ENCODE measurements at places on chromosomes 16 and 17. TPM values are rescaled to one million over a fixed set of nuclear protein-coding genes. Genes with fewer than 3 reads are reported as not detected.

The TBX6 gene
- total RNA-seq, result 3.9 TPM

The DHX58 gene
- 39.6 TPM for total RNA-seq

DNA sequence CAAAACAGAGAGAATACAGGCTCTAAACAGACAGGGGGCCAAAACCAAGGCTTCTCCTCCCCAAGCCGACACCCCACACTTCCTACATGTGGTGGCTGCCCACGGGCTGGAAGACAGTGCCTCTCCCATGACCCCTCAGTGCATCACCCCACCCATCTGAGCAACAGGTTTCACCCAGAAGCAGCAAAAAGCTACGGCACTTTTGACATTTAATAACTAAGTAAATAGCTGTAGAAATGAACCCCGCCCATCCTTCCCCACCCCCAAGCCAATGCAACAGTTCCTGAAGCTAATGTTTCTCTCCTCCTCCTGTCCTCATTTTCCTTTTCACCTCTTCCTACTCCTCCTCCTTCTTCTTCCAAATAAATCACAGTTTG, 9.9 kb upstream of the SOX9 start:
- no peak for DNase-seq

- DNase-seq, result no peak
These were observed 70.2 kb downstream of the HIC1 start for GRCh38 chr17:2125013-2125535.

GRCh38 chr17:19876529-19877161, 8.9 kb upstream of the ULK2 start:
- no peak for DNase-seq

The SBK1 gene
- 2.0 TPM for total RNA-seq

GRCh38 chr16:75627851-75628250, 4.8 kb upstream of the ADAT1 start:
- DNase-seq, result no peak

GRCh38 chr16:499924-500323, 27.6 kb upstream of the CAPN15 start:
- DNase-seq, result no peak

- no peak for DNase-seq
These were observed 34.8 kb upstream of the FBXO47 start for GRCh38 chr17:39001703-39002637.

The ZFP3 gene
- total RNA-seq, result 0.73 TPM

- DNase-seq, result no peak
These were observed 39.5 kb upstream of the CIBAR2 start for GRCh38 chr16:85151603-85152413.

The TBC1D3E gene
- not detected for total RNA-seq

The MFAP4 gene
- not detected for total RNA-seq

The WDR81 gene
- 13.4 TPM for total RNA-seq

GRCh38 chr16:15459791-15460190, 25.4 kb downstream of the BMERB1 start:
- no peak for DNase-seq

- DNase-seq, result no peak
These were observed 10.4 kb upstream of the GNA13 start for GRCh38 chr17:65066901-65067300.

DNA sequence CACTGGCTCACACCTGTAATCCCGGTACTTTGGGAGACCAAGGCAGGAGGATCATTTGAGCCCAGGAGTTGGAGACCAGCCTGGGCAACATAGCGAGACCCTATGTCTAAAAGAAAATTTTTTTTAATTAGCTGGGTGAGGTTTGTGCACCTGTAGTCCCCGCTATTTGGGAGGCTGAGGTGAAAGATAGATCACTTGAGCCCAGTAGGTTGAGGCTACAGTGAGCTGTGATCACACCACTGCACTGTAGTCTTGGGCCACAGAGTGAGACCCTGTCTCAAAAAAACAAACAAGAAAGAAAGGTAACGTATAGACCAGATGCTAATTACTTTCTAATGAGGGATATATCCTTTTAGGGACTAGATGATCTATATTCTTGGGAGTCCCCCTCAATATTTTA, 8.1 kb downstream of the NOL11 start:
- no peak for DNase-seq

DNA sequence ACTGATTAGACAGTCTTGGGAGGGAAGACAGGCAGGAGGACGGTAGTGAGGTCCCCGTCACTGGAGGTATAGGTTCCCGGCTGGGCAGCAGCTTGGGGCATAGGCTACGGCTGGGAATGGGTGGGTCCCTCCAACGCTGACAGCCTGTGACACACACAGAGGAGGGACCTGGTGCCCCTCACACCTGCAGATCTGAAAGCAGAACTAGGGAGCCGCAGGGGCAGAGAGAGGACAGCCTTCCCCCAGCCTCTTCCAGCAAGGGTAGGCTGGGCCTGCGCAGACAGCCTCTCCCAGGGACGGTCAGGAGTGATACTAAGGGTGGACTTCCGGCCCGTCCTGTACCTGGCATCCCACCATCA, 2.0 kb downstream of the P2RX1 start:
- no peak for DNase-seq

The PLEKHG4 gene
- 9.5 TPM for total RNA-seq

GRCh38 chr16:28293601-28293960, 1.3 kb downstream of the SBK1 start:
- no peak for DNase-seq

The FBXO31 gene
- total RNA-seq, result 36.0 TPM

DNA sequence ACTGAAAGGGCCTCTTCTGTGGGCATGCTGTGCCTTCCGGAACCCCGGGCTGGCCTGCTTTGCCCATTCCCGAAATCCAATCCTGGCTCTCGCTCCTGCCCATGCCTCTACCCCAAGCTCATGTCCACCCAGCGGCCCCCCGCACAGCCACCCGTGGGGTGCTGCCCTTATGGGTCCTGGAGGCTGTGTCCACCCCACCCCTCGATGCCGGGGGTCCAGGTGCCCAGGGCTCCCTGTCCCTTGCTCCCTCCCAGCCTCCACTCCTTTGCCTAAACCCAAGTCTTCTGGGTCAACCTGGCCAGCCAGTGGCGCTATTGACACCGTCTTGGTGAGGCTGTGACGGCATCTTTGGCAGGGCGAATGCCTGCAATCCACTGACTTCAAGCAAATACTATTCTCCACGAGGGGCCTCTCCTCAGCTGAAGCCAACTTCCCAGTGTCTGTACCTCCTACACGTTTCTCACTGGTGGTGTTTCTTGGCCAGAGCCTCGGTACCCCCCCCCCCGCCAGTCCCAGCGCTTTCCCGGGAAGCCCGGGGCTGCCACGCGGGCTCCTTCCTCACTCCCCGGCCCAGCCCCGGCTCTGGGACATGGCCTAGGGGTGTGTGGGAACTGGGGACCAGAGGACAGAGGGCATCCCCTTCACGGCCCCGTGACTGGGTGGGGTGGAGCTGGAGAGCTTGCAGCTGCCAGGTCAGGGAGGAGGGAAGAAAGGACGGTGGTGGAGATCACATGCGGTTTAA, 12.2 kb upstream of the DUS1L start:
- DNase-seq, result no peak

- no peak for DNase-seq
These were observed 406.6 kb upstream of the EEF2KMT start for GRCh38 chr16:5504064-5504781.

GRCh38 chr16:10335681-10336080, 50.2 kb upstream of the ATF7IP2 start:
- no peak for DNase-seq

GRCh38 chr17:58520843-58521430, 6.5 kb upstream of the MTMR4 start:
- no peak for DNase-seq

DNA sequence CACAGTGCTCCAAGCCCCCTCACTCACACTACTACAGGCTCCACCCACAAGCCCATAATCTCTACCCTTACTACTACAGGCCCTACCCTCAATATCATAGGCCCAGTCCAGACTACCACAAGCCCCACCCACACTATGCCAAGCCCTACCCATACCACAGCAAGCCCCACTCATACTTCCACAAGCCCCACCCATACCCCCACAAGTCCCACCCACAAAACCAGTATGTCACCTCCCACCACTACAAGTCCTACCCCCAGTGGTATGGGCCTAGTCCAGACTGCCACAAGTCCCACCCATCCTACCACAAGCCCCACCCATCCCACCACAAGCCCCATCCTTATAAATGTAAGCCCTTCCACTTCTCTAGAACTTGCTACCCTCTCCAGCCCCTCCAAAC, 13.8 kb downstream of the RIPOR1 start:
- DNase-seq, result no peak

GRCh38 chr17:68577497-68577821, 23.7 kb downstream of the FAM20A start:
- DNase-seq, result no peak

The FBXW10B gene
- total RNA-seq, result 0.18 TPM

GRCh38 chr17:81366648-81367047, 28.6 kb upstream of the BAHCC1 start:
- DNase-seq, result no peak

GRCh38 chr16:49236216-49236615, 45.4 kb downstream of the CBLN1 start:
- no peak for DNase-seq

- no peak for DNase-seq
These were observed 13.4 kb downstream of the PGS1 start for GRCh38 chr17:78391843-78392242.

DNA sequence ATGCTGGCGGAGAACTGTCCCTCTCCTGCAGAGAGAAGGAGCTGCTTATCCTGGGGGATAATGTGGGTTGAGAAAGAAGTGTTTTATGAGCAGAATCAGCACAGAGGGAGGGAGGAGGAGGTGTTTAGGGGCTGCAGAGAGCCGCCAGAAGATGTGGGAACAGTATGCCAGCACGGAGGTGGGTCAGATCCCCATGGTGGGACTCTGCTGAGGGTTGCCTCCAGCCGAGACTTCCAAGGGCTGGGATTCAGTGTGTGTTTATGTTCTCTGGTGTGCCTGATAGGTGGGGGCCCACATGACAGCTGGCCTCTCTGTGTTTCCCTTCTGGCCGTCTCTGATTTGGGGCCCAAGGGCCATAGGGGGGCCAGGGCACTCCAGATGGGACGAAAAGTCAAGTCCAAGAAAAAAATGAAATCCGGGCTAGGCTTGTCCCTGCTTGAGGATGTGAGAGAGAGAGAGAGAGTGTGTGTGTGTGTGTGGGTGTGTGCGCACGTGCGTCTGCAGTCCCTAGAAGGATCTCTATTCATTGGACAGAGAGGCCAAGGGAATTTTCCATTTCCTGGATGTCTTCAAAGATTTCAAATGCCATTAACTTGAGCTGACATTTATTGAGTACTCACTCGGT, 21.6 kb downstream of the PRKCB start:
- DNase-seq, result no peak

GRCh38 chr17:75346906-75347305, 57.7 kb upstream of the SLC25A19 start:
- DNase-seq, result no peak

GRCh38 chr17:75819116-75819515, 25.1 kb downstream of the UNC13D start:
- no peak for DNase-seq

The SOCS3 gene
- total RNA-seq, result 182 TPM

The GALK1 gene
- 54.7 TPM for total RNA-seq

DNA sequence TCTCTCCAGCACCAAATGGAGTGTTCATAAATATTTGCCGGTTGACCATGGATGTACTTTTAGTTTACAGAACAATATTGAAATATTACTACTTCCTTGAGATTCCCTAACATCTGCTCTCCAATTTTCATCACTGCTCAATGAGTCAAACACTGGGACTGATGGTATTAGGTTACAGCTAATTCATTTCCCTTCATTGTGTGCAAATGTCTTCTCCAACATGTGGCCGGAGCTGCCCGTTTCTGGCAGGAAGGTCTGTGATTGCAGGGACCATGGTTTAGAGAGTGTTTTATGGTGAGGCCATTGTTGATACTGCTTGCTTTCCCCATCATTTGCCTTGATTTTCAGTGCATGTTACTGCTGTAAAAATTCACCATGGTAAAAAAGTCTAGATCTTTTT, 209.3 kb downstream of the HS3ST3B1 start:
- DNase-seq, result no peak

GRCh38 chr16:49619811-49620157, 236.1 kb downstream of the ZNF423 start:
- DNase-seq, result no peak

GRCh38 chr17:8013731-8014557, 11.5 kb downstream of the GUCY2D start:
- DNase-seq, result no peak

The OR3A2 gene
- total RNA-seq, result 1.7 TPM

DNA sequence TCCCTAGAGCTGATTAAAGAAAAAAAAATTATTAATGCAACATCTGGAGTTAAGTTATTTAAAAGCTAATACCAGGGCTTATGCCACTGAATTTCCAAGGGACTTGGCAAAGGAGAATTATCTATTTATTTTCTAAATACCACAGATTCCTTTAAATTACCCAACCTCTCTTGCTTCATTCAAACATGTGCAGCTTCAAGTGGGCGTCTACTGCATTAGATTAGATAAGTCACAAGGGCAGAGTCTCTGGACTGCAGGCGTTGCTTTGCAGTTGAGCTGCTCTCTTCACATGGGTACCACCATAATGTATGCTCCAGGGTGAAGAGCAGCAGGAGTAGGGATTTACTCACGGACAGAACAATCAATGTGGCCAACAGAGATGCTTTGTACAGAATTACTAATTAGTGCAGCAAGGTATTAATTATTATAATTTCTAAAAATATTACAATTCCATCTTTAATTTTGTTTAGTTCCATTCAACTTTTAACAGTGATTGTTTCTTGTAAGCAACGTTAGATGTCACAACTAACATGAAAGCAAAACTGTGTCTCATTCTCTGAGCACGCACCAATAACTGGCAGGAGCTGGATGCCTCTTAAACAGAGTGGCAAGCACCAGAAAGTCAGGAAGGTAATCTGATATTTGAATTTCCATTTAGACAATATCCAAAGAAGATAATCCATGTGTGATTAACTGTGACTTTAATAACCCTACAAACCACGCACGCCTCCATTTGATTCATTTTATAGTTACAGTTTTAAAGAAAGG, 214.2 kb downstream of the STX8 start:
- no peak for DNase-seq

GRCh38 chr17:28372203-28372944, 880 bp downstream of the SARM1 start:
- no peak for DNase-seq

DNA sequence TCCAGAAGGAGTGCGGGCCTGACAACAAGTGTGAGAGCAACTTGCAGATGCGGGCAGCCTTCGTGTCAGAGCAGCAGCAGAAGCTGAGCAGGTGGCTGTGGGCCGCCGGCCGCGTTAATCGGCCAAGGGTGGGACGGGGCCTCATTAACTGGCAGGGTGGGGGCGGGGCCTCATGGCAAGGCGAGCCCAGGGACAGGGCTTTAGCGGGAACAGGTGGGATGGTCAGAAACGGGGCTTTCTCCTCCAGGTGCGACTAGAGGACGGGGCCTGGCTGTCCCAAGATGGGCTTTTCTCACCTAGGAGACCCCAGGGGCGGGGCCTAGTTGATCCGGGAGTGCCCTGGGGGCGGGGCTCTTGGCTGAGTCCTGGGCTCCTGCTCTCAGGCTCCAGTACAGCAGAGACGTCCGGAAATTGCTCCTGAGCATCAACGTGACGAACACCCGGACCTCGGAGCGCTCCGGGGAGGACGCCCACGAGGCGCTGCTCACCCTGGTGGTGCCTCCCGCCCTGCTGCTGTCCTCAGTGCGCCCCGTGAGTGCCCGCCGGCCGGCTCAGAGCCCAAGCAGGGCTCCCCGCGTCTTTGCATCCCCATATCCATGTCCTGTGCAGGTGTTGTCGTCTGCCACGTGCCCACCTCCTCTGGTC, 18.4 kb upstream of the PDK2 start:
- DNase-seq, result no peak
